ENCODE measurements at places on chromosomes 2 and 18.

- no peak for DNase-seq
Observed at GRCh38 chr18:25164211-25164847, 187.6 kb downstream of the ZNF521 start.

- no peak for DNase-seq
Observed at GRCh38 chr18:46716827-46717226, 40.0 kb downstream of the ST8SIA5 start.

- peak; percentile 28 for DNase-seq
Observed at GRCh38 chr2:209640358-209640757, 131.3 kb upstream of the UNC80 start.

- no peak for DNase-seq
Observed at GRCh38 chr18:32360682-32361345, 109.9 kb downstream of the GAREM1 start.

- no peak for DNase-seq
Observed at GRCh38 chr2:190551928-190552327, 17.4 kb upstream of the NEMP2 start.

- peak; percentile 82 for DNase-seq
Observed at GRCh38 chr2:216339456-216340279, 32.6 kb downstream of the MARCHF4 start.

GRCh38 chr2:187826023-187826422 is 271.8 kb upstream of the TFPI start:
- peak; percentile 21 for DNase-seq

DNA sequence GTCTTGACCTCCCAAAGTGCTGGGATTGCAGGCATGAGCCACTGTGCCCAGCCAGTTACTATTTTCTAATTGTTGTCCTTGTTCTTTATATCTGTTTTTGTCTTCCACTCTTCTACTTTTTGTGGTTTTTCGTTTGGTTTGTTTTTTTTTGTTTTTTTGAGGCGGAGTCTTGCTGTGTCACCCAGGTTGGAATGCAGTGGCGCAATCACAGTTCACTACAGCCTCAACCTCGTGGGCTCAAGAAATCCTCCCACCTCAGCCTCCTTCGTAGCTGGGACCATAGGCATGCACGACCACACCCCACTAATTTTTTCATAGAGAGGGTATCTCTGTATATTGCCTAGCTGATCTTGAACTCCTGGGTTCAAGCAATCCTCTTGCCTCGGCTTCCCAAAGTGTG is 100.7 kb downstream of the EHBP1 start:
- no peak for DNase-seq

DNA sequence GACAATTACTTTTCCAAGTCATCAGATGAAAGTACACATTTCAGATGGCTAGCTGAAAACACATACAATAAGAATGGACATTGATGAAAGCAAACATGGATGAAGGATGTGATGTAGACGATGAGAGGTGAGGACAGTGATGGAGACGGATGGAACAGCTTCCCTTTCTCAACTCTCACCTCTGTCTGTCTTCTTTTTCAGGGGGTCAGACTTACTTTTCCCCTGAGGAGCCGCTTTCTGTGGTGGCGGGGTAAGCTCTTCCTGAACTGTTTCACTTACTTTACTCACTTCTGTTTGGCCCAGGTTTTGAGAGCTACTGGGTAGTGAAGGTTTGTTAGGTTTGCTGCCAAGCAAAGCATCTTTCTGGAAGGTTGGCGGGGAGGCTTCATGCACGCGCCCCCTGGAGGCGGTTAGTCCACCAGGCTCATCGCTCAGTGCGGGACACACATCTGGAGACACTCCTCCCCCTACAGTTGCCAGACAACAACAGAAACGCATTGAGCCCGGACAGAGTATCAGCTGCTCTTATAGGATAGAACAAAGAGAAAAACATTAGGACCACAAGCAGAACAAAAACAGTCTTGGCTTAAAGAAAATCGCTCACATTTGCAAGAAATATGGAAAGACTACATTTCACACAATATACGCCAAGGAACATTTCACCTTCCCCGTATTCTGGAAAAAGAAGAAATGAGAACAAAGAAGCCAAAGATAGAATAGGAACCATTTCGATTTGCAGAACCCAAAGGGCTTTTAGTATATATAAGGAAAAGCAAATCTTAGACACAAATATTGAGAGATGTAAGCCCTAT is 90.5 kb downstream of the MYOM1 start:
- DNase-seq: peak; percentile 80

GRCh38 chr2:180495606-180496005 is 484.8 kb upstream of the UBE2E3 start:
- no peak for DNase-seq

GRCh38 chr2:13106302-13106701 is 389.6 kb downstream of the TRIB2 start:
- DNase-seq: no peak

DNA sequence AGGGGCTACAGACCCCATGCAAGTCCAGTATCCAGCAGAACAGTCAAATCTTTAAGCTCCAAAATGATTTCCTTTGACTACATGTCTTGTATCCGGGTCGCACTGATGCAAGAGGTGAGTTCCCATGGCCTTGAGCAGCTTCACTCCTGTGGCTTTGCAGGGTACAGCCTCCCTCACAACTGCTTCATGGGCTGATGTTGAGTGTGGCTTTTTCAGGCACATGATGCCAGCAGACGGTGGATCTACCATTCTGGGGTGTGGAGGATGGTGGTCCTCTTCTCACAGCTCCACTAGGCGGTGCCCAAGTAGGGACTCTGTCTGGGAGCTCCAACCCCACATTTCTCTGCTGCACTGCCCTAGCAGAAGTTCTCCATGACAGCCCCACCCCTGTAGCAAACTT is 208.4 kb downstream of the INSIG2 start:
- no peak for DNase-seq

GRCh38 chr18:32174719-32175118 is 15.1 kb upstream of the MEP1B start:
- no peak for DNase-seq

DNA sequence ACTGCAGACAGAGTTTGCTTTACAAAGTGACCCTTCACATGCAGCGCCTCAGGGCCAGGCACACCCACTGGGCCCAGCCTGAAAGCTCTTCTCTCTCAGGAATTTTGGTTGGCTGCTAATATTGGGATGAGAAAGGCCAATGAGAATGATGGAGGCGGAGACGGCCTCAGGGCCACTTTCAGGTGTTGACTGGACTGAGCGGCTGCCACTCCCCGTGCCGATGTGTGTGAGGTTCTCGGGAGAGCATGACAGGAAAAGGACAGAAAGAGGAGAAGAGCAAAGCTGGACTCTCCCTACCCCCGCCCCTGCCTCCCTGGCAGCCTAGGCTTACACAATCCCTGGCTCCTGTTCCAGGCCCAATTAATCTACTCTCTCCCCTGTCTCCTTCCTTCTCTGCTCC is 155.7 kb downstream of the CELF4 start:
- no peak for DNase-seq

- no peak for DNase-seq
Observed at GRCh38 chr2:138078153-138078552, 113.9 kb downstream of the HNMT start.

GRCh38 chr2:228180181-228181097 is 1.0 kb downstream of the SPHKAP start:
- peak; percentile 14 for DNase-seq

- no peak for DNase-seq
Observed at GRCh38 chr18:48977914-48978313, 27.1 kb upstream of the SMAD7 start.

- peak; percentile 2 for DNase-seq
Observed at GRCh38 chr2:105038383-105039061, 653 bp downstream of the MRPS9 start.

DNA sequence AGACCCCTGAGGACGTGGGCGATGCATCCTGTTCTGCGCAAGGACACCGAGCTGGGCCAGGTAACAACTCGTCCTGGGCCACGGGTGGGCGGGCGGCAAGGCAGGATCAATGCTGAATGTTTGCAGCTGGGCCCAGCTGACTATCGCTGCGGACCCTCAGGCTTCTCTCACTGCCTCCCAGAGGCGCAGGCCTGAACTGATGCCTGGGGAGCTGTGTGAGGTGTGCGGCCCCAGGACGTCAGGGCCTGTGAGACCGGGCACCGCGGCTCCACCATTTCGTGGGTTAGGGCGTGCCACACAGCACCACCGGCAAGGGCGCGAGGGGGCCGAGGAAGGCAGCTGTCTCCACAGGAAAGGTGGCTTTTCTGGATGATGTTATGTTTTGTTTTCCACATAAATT is 307.4 kb downstream of the NDUFA10 start:
- DNase-seq: no peak

DNA sequence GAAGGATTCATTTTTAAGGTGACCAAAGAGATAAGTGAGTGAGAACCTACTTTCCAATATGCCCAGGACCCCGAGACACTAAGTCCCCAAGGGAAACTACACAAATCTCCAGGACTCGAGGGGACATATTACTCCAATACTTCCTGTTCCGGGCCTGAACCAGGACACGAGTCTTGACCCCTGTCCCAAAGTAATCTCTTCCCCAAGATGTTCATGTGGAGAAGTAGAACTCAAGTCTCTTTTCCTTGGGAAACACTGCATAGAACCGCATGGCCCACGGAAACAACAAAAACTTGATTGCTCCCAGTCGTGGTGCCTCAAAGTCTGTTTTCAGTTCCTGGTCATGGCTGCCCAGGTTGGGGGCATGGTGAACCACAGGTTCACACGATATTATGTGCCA is 87.2 kb upstream of the ZEB2 start:
- DNase-seq: no peak

- no peak for DNase-seq
Observed at GRCh38 chr2:63029058-63029457, 21.6 kb upstream of the OTX1 start.

DNA sequence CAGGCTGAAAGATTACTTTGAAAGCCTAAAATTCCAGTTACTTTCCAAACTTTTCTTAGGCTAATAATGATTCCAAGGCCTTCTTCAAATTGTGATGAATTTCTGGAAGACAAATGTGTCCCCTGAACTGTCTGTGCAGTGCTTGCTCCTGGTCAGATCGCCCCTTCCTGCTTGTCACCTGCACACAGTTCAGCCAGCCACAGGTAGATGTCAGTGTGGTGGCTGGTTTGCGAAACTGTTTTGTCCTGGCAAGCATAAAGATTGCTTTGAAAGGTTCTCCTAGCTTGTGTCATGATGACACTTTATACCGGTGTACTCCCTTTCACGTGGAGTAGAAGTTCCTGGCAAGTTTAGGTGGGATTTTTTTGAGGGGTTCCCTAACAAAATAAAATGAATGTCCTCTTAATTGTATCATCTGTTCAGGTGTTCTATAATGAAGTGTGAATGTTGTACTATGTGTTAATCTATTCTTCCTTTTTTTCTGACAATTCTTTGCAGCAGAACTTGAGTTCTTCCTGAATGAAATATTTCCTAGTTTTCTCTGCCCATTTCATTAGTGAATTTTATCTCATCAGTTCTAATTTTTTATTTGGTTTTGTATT is 298.8 kb downstream of the ZNF407 start:
- no peak for DNase-seq

GRCh38 chr2:120318626-120319025 is 27.3 kb upstream of the INHBB start:
- no peak for DNase-seq

DNA sequence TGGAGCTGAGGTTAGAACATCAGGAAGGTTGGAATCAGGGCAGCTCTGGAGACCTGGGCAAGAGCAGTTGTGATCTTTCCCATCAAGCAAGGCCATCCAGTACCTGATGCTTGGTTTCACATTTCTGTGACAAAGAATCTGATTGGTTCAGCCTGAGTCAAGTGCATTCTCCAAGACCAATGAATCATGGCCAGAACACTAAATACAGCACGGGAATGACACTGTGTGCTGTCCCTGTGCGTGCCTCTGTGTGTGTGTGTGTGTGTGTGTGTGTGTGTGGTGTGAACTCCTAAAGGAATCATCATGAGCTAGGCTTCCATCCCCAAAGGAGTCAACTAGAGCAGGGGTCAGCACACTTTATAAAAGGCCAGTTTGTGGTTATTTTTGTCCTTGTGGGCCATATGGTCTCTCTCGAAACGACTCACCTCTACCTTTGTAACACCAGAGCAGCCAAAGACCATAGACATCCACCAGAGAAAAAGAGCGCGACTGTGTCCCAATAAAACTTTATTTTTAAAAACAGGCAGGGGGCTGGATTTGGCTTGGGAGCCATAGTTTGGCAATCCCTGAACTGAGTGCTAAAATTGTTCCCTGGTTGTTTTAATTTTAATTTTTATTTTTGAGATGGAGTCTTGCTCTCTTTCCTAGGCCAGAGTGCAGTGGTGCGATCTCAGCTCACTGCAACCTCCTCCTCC is 99.7 kb downstream of the INHBB start:
- peak; percentile 12 for DNase-seq

DNA sequence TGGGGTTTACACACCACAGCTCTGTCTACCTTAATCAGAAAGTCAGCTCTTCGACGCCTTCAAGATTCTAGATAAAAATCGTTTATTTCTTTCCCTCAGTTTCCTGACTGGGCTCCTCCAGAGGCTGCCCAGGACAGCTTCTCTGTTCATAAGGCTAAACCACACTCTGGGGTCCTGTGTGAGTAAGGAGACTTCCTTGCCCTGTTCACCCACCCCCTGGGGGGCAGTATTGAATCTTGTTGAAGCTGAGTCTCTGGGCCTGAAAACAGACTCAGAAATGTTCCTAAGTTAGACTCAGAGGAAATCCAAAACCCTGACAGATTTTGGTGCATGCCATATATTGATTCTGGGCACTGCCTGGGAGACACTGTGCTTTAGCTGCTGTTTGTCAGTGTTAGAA is 43.0 kb downstream of the G6PC2 start:
- no peak for DNase-seq

GRCh38 chr2:29267720-29268119 is 152.5 kb downstream of the CLIP4 start:
- no peak for DNase-seq

DNA sequence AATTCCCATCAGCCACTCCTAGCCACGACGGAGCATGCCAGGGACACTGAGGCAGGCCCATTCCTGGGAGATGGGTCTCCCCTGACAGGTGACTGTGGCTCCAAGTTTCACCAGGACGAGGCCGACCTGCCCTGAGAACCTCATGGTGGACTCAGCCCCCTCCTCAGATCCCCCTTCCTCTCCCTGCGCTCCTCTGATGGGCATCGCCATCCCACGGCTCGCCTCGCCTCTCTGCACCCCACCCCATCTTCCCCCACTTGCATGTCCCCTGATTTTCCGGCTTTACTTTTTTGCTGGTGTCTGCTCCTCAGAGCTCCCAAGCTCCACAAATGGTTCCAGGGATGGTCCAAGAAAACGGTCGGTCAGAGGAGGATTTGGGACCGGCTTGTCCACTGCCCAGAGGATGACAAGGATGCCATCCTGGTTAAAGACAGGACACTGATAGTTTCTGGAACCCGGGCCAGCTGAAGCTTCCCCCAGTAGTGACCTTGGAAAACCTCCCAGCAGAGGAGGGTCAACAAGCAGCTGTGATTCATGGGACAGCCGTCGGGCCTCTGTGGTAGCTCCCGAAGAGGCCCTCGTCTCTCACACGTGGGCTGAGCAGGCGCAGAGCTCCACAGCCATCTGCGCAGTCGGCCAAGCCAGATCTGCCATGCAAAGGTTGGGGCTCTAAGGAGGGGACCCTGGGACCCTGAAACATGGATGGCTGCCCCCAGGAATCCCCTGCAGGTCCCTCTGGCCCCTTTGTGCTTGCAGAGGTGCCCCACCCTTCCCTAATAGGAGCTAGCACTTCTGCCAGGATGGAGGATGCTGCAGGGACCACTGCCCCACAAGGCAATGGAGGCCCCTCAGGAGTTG is 87.8 kb upstream of the SLC66A3 start:
- DNase-seq: no peak

- no peak for DNase-seq
Observed at GRCh38 chr2:202040079-202040844, 6.6 kb downstream of the FZD7 start.

Measured in fibroblast of skin of abdomen (primary cell).